SW480 (cell line): ENCODE measurements at places on chromosomes 13 and 19.

DNA sequence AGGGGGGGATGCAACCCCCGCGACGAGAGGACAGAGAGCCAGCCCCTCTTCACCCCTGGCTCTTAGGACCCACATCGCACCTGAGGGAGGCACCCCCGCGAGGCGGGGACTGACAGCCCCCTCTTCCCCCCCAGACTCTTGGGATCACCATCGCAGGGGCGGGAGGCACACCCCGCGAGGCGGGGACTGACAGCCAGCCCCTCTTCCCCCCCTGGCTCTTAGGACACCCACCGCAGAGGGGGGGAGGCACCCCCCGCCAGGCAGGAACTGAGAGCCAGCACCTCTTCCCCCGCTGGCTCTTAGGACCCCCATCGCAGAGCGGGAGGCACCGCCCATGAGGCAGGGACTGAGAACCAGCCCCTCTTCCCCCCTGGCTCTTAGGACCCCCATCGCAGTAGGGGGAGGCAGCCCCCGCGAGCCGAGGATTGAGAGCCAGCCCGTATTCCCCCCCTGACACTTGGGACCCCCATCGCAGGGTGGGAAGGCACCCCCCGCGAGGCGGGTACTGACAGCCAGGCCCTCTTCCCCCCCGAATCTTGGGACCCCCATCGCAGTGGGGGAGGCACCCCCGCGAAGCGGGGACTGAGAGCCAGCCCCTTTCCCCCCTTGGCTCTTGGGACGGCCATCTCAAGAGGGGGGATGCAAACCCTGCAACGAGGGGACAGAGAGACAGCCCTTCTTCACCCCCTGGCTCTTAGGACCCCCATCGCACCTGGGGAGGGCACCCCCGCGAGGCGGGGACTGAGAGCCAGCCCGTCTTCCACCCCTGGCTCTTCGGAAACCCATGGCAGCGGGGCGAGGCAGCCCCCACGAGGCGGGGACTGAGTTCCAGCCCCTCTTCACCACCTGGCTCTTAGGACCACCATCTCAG is 2425.1 kb upstream of the PCDH20 start:
- DNase-seq = no peak

- no peak for DNase-seq
These were observed 510.9 kb downstream of the KLF12 start for GRCh38 chr13:73623281-73623680.

DNA sequence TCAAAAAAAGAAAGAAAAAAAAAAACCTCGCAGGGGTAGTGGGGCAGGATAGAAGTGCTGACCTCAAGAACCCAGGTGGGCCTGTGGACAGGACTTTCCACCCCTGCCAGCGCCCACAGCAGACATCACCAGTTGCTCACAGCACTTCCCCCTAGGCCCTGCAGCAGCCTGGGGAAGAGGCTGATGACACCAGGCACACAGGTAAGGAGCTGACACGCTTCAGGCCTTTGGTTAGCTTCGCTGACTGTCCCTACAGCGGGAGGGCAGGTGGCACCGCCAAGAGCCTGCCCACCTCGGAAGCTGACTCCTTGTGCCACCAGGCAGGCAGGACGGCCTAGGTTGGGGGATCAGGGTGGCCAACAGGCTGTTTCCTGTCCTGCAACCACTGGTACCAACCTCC is 8.9 kb downstream of the LONP1 start:
- DNase-seq = no peak

DNA sequence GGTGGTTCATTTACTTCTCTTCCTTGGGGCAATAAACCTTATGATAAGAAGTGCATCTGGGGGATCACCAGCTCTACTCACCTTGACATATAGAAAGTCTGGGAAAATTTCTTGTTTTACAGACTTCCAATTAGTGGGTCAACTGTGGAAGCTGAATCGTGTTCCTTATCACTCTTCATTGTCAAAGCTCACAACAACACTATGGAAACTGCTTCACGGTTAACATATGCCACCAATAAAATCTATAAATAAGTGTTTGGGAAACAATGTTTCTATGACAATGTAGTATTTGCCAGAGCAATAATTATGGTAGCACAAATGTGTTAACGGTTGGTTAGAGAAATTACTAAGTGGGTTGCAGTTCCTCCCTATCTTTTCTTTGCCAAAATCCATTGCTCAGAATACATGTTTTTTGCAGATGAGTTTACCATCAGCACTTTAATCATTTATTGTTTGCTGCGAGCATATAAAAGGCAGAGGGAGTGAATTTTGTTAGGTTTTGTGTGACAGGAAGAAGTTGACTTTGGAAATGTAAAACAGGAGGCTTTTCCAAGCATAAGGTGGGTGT is 321.8 kb downstream of the RFC3 start:
- DNase-seq = no peak

GRCh38 chr19:1676351-1677266 is 24.2 kb upstream of the TCF3 start:
- no peak for DNase-seq

- peak; percentile 53 for DNase-seq
These were observed 653 bp downstream of the MVB12A start for GRCh38 chr19:17420475-17420924.

DNA sequence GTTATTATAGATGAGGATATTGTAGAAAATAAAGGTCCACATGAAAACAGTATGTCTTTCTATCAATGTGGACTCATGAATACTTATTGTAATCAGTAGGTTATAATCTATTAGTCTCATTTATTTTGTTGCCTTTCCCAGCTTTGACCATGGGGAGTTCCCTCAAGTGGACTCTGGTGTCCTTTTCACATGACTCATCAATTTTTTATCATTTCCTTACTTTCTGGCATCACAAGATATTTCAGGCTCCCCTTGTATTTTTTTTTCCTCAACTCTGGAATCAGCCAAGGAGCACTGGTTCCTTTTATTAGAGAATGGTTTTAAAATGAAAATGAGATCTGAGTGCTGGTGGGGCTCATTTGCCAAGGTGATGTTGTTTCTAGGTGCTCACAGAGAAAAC is 63.4 kb upstream of the DIAPH3 start:
- DNase-seq = no peak

GRCh38 chr19:10503002-10503789 is at the start of gene KEAP1:
KEAP1 (minus strand) TSS chr19:10503356; CDS start chr19:10500033, 3,323 bp downstream.
- peak; percentile 46 for DNase-seq

DNA sequence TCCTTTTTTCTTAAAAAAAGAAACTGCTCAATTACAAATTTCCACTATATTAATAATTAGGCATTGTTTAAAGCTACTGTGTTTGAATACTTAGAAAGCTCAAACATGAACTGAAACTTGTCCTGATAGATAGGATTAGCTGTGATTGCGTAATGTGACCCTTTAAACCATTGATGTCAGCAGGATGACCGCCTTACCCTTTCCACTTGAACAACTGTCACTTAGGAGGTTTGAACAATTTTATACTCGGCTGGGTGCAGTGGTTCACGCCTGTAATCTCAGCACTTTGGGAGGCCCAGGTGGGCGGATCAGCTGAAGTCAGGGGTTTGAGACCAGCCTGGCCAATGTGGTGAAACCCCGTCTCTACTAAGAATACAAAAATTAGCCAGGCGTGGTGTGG is 2.9 kb downstream of the LAMP1 start:
- DNase-seq = no peak

DNA sequence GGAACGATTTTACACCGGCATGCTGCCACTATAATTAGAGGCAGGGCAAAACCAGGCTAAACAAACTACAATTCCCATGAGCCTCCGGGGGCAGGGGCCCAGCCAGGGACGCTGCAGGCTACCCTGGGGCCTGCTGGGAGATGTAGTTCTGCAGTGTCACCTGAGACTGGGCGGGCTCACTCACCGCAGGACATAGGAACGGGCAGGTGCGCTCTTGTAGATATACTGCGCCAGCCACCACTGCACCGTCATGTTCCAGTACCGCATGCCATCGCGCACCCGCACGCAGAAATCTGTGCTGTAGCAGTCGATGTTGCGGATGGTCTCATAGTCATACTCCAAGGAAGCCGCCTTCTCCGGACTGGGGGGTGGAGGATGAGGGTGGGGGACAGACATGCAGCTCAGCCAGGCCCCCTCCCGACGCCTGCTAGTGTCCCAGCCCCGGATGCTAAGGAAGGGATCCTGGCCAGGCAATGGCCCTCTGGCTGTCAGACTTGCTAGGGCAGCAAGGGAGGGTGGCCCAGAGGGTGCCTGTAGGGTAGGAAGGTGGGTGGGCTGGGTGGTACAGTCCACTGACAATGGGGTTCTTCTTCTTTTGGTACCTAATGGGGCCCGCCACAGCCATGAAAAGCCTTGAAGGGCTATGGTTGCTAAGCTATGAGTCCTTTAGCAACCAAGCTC is 5.8 kb upstream of the TMC4 start:
- DNase-seq = no peak

DNA sequence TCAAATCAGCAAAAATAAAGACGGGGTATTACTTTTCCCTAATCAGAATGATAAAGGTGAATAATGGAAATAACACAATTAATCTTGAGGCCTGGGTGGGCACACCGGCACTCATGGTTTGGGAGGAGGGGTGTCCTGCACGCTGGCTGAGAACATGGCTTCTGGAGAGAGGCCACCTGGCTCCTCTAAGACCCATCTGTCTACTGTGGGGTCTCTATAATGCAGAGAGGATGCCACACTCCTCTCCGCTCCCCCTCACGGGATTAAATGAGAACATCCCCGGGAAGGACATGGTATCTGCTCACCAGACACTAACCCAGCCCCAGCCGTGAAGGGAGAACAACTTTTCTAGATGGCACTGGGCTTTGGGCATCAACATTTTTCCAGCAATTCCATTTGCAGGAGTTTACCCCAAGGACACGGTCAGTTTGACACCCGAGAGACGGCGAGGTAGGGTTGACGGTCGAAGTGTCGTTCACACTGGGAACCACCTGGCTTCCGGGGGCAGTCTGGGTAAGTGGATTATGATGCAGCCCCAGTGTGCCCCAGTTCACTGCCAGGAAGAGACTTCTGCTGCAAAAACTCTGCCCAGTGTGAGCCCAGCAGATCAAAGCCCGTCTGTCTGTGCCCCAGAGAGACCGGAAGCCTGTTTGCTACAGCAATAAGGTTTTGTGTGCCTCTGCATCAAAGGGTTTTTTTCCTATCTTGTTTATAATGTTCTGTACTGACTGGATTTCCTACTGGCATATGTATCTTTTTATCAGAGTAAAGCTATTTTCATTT is 56.6 kb downstream of the CEBPG start:
- DNase-seq = peak; percentile 81

GRCh38 chr19:54207983-54208783 is 7.5 kb downstream of the RPS9 start:
- DNase-seq = peak; percentile 30

DNA sequence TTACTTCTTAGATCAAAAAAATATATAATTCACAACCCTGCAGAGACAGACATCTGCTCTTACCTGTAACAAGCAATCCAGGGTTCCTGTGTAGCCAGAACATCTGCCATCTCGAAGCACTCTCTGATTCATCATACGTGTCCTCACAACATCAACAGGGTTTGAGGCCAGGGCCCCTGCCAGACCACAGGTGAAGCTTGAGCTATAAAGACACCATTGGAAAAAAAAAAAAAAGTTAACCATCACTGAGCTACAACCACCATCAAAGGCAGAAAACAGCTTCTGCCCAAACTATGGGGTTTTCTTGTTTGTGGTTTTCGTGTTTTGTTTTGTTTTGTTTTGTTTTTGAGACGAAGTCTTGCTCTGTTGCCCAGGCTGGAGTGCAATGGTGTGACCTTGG is 19.3 kb downstream of the SLC25A30 start:
- DNase-seq = peak; percentile 20

DNA sequence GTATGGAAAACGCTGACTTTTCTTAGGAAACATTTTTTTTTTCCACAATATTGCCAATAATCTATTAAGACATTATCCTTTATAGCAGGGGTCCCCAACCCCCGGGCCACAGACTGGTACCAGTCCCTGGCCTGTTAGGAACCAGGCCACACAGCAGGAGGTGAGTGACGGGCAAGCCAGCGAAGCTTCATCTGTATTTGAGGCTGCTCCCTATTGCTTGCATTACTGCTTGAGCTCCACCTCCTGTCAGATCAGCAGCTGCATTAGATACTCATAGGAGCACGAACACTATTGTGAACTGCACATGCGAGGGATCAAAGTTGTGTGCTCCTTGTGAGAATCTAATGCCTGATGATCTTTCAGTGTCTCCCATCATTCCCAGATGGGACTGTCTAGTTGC is 793.7 kb downstream of the SLITRK5 start:
- no peak for DNase-seq

- DNase-seq = no peak
These were observed 46.3 kb downstream of the SIPA1L3 start for GRCh38 chr19:37953171-37953917.

DNA sequence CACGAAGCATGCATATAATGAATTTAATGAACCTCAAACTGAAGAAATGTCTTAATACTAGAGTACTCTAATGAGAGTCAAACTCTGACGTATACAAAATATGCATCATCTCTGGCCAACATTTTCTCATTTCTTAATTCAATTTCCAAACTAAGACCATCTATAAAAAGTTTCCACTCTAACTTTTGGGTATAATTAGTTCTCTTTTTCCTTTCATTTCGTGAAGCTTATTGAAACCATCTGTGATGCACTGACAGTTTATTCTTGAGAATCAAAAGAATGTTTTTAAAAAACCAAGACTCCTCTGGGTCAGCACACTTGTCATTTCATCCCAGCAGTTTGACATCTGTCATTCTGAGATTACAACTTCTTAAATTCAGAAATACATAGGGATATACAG is 90.0 kb downstream of the CAB39L start:
- no peak for DNase-seq

DNA sequence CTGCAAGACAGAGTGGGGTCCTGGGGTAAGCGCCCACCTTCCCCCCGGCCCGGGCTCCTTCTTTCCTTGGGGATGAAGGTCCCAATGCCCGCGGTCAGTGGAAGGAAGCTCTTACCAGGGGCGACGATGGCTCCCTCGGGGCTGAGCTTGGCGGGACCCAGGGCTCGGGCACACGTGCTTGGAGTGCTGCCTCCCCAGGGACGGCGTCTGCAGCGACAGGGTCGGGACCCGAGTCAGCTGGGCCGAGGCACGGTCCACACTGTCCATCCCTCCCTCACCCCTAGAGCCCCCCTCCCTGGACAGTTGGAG is 3.5 kb downstream of the JSRP1 start:
- no peak for DNase-seq

GRCh38 chr13:100442095-100442832 is 146.3 kb downstream of the GGACT start:
- no peak for DNase-seq

- peak; percentile 67 for DNase-seq
These were observed 2.3 kb downstream of the PRKD2 start for GRCh38 chr19:46714444-46715106.

GRCh38 chr13:112064222-112064621 is 2.7 kb upstream of the SOX1 start:
- DNase-seq = no peak

DNA sequence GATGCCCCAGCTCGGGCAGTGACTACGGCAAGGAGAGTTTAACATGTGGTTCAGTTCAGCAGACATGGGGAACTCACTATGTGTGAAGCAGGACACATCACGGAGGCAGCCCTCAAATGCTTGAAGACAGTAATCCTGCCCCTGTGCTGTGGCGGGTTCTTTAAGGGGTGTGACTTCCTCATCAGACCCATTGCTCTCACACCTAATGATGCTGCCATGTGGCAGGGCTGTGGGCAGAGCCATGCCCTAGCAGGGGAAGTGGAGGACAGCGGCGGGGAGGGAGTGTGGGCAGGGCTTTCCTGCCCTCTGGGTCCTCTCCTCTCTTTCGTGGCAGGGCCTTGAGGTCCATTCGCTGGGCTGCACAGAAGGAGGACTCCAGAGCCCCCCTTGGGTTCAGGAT is 131.1 kb upstream of the GJB6 start:
- DNase-seq = no peak
